NCI-H526 (cell line): ENCODE measurements at places on chromosomes 11 and 22.

DNA sequence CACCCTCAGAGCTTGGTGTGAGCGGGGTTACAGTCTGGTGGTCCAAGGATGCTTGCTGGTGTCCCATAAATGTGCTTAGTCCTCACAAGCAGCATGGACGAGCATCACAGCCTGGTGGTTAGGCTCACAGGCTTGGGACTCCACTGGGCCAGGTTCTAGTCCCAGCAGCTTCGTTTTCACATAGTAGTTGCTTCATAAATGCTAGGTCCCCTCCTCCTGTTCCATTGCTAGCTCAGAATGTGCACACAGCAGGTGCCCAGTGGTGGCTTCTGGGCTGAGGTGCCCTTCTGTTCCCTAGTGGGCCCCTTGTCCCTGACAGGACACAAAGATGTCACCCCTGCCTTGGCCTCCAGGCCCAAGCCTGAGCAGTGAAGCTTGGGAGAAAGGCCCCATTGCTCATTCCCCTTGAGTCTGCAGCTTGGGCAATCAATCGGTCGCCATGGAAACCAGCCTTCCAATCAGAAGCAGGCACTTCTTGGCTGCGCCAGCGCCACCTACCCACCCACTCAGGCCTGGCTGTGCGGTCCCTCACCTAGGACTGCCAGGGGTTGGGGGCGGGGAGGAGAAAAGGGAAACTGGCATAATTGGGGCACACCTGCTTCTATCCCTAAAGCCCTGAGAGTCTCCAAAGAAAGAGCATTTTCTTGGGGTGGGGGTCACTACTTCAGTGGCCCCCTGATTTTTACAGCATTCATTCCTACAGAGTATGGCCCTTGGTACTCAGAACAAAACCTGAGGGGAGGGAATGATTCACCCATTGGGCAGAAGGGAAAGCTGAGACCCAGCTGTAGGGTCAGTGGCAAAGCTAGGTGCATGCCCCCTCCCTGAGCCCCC is 48.1 kb downstream of the CYTH4 start:
- DNase-seq = peak; percentile 88

DNA sequence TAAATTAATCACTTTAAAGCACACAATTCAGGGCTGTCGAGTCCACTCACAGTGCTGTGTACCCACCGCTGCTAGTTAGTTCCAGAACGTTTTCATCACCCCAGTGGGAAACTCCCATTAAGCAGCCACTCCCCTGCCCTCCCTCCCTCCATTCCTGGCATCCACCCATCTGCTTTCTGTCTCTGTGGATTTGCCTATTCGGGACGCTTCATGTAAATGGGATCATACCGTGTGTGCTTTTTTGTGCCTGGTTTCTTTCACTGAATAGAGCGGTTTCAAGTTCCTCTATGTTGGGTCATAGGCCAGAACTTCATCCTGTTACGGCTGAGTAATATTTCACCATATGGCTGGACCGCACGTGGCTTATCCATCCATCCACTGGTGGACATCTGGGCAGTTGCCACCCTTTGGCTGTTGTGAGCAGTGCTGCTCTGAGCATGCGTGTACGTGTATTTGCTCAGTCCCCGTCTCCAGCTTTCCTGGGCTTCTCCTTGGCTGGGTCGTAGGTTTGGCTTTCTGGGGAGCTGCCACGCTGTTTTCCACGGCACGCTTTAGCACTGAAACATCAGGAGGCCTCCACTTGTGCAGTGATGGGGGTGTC is 30.1 kb downstream of the ARHGAP8 start:
- DNase-seq = peak; percentile 71

- DNase-seq = no peak
Measured at GRCh38 chr11:79045018-79045799, 395.6 kb downstream of the TENM4 start.

DNA sequence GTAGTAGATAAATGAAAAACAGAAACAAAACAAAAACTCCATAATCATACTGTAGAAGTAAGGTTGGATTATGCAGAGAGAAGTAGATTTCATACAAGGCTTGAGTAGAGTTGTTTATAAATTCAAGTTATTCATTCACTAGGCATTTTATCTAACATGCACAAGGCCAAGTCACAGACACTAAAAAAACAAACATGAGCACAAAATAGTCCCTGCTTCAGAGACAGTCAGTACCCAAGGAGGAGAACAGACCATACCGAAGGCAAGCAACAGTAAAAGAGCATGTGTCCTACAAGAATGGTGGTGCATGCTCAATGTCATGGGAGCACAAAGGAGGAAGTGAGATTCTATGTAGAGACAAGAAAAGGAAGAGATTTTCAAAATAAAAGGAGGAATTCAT is 796.5 kb upstream of the LRRC4C start:
- no peak for DNase-seq

GRCh38 chr11:61098778-61099177 is 3.5 kb upstream of the CD5 start:
- DNase-seq = no peak

DNA sequence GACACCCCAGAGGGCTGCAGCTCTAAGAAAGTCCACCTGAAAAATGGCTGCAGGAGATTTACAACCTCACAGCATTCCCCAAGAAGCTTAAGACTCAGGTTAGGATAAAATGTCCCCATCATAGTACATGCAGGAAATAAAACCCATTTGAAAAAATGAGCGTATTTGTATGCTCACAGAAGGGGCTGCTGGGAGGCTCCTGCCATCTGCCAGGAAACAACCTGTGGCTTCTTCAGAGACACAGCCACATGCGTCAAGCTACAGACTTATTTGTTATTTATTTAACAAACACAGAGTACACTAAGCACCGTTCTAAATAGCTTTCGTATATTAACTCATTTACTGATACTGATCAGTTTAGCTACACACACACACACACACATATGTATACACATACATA is 73.4 kb downstream of the FEZ1 start:
- no peak for DNase-seq

- no peak for DNase-seq
Measured at GRCh38 chr22:19679522-19680101, 34.7 kb upstream of the SEPTIN5 start.

DNA sequence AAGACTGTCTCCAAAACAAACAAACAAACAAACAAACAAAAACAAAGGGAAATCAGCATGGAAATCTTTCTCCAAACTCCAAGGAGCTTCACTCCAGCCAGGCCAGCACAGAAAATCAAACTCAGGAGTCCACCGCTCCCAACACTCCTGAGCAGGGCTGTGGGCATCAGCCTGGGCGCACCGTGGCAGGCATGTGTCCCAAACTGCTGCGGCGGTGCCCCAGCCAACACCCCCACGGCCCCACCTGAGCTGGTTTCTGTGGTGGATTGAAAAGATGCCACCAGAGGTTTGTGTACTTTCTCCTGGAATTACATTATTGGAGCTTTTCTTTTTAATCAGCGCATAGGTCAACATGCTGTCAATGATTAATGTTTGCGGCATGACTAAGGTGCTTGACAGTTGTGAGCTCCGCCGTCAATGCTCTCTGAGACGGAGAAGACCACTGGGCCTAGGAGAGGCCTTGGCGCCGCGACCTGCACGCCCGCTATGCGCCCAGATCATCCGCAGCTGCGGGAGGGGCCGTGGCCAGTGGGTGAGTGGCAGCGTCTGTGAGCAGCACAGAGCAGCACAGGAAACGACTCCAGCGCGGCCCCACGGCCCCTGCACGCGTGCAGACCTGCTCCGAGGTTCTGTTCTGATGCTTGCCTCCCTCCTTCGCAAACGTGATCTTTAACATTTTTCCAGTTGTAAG is 18.1 kb downstream of the DRD4 start:
- no peak for DNase-seq

DNA sequence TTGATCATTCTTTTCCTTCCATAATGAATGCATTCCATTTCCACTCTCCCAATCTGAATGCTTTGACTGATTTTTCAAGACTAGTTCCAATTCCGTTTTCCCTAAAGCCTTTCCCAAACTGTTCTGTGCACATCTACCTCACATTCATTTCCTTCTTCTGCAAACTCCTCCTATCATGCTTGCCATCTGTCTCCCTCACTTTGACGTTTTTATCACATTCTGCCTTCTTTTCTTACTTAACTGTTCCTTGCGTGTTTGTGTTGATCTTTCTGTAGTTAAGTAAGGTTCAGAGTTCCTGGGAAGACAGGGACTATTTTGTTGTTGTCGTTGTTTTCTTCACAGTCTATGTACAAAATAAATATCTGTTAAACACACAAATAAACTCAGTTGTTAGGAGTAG is 179.0 kb downstream of the NXPE2 start:
- no peak for DNase-seq
